ENCODE measurements at places on chromosomes 7 and 10.

GRCh38 chr10:99329554-99330346 is 594 bp downstream of the CNNM1 start:
- no peak for DNase-seq

- no peak for DNase-seq
Observed at GRCh38 chr10:78528749-78529204, 495.1 kb downstream of the RPS24 start.

DNA sequence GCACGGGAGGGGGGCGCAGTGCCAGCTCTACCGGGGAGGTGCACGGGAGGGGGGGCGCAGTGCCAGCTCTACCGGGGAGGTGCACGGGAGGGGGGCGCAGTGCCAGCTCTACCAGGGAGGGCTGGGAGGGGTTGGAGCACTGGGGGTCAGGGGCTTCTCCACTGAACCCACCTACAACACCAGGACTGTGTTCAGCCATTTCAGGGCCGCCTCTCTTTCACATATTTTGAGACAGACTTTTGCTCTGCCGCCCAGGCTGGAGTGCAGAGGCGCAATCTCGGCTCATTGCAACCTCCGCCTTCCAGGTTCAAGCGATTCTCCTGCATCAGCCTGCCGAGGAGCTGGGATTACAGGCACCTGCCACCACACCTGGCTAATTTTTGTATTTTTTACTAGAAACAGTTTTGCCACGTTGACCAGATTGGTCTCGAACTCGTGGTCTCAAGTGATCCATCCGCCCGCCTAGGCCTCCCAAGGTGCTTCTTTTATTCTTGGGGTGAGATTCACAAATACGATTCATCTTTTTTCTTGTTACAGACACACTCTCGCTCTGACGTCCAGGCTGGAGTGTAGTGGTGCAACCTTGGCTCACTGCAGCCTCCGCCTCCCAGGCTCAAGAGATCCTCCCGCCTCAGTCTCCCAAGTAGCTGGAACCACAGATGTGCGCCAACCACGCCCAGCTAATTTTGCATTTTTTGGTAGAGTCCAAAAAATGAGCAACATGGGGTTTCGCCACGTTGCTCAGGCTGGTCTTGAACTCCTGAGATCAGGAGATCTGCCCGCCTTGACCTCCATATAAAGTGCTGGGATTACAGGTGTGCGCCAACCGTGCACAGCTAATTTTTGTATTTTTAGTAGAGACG is 37.0 kb downstream of the ADAP1 start:
- no peak for DNase-seq

DNA sequence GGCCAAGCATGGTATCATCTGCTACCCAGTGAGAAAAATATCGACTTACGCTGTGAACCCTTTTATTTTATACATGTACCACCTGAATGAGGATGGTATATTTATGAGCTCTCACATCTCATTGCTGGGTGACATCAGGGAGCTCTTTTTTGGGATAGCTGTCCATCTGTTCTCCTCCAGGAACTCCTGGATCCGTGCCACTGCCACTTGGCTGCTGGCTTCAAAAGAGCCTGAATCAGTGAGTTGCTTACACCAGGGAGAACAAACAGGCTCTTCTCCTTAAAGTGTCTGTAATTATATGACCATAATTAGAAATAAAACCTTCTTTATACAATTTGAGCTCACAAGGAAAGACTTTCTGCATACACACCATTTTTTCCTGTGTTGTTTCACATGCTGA is 106.2 kb downstream of the KAT6B start:
- DNase-seq, result no peak

DNA sequence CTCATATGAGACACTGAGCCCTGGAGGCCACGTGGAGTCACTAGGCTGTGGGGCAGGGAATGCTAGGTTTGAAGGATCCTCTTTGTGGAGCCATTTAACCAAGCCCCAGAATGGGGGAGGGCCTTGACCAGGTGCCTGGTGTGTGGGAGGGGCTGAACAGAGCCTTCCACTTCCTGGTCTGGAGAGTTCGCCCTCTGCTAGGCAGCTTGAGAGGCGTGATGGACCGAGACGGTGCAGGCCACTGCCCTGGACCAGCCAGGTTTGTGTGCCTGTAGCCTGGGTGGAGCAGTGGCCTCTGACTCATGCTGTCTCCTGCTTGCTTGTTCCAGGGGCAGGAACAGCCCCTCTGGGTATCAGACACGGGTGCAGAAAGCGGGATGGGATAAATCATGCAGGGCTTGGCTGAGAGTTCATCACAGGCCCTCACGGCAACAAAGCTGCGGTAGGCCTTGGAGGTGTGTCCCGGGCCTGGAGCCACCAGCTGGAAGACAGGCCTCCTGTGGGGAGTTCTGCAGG is 27.4 kb downstream of the ADAMTS14 start:
- no peak for DNase-seq

DNA sequence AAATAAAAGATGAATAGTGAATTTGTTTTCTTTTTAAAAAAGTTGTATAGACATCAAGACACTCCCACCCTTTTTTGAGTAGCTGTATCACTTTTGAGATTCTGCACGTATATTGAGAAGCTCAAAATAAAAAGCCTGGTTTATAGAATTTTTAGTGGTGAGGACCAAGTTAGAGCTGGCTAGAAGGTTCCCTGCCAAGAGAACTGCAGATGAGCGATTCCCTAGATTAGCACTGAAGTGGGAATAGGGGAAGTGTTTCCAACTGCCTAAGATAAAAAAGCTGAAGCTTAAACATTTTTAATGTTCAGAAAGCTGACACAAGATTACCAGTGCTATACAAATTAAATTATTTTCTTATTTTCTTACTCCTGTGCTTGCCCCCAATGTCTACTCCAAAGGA is 135.7 kb upstream of the TMEM229A start:
- DNase-seq, result no peak

- DNase-seq, result no peak
Observed at GRCh38 chr7:100614308-100614861, 2.0 kb downstream of the MOSPD3 start.

- DNase-seq, result peak; percentile 51
Observed at GRCh38 chr10:123548770-123549169, 117.4 kb upstream of the GPR26 start.

- DNase-seq, result no peak
Observed at GRCh38 chr10:60086862-60087261, 180.5 kb upstream of the CCDC6 start.

DNA sequence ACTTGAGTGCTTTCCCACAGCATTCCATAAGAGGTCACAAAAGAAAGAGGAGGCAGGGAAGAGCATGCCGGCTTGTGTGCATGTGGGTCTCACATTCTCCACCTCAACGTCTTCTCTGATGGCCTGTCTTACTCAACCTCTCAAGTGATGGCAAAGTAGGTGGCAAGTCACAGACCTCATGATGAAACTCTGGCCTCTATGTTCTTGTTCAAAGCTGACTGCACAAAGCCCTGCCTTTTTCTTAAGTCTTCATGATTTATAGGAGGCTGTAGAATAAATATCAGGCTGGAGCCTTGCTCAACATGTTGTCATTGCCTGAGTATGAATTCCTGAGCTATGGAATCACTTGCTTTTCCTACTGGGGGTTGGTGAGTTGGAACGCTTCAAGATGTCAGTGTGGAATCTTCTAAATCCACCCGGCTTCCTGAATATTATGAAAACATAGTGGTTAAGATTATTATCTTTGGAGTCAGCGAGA is 213.6 kb upstream of the INHBA start:
- no peak for DNase-seq
